ENCODE measurements at places on chromosomes 4 and X.

DNA sequence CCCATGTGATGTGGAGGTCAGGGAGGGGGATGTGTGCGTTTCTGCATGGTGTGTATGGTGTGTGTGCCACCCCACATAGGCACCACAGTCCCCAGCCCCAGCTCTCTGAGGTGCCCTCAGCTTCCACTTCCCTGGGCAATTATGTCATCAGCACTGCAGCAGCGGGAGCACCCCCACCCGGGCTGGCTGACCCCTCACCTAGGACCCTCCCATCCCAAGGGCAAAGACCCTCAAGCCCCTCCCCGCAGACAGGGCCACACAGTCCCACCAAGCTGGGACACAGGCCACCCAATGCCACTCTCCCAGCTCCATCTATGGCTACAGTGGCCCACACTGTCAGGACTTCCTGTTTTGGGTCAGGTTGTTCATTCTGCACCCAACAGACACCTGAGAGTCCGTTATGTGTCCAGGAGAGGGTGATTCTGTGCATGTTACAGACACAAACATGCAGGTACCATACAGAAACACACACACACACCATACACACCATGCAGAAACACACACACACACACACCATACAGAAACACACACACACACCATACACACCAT, 75.2 kb downstream of the JAKMIP1 start:
- DNase-seq, result no peak

GRCh38 chr4:20391198-20391597, 139.5 kb downstream of the SLIT2 start:
- no peak for DNase-seq

DNA sequence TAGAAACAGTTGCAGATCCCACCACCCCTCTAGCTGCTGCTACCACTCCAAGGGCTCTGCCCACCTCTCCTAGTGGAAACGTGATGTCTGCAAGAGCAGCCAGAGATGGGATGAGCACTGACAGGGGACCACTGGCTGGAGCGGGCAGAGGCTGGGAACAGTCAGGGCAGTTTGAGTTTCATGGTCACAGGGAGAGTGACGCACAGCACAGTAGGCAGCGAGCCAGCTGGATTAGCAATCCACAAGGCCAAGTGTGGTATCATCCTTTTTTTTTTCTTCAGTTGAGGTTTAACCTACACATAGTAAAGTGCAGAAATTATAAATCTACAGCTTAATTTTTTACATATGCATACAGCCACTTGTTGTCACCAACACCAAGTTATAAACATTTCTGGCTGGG, 6.4 kb upstream of the SCML2 start:
- DNase-seq, result no peak

GRCh38 chrX:24480400-24480865, 15.3 kb downstream of the PDK3 start:
- DNase-seq, result no peak

DNA sequence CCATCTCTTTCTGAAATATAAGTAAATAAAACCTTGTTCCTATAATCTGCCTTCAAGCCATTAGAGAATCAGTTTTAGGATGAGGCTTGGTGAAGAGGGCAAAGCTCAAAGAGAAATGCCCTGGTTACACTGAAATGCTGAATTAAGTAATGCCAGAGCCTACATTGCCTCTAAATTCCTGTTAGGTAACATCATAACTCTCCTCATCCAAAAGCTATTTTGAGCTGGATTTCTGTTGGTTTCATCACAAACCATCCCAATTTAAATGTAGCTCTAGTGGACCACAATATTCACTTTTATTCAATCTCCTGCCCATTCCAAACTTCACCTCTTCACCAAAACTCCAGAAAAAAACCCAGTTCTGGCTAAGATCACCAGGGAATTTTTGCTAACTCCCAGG, 1319.7 kb upstream of the TENM3 start:
- no peak for DNase-seq

GRCh38 chr4:71663780-71664179, 120.1 kb downstream of the GC start:
- peak; percentile 72 for DNase-seq

- DNase-seq, result no peak
These were observed 106.3 kb downstream of the REPS2 start for GRCh38 chrX:17052793-17053192.

DNA sequence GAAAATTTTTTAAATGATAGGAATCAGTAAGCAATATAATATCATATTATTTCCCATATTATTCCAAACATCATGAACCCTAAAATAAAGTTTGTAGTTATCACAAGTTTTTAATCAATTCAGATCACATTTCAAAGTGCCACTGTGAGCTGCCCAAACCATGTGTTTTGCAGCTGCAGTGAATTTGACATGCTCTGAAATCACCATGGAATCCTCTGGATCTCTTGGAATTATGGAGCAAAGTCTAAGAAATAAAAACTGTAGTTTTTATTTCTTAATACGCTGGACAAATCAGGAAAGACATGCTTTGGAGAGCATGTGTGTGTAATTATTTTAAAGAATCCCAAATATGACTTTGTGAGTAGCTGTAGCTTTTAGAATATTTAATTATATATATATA, 262.7 kb downstream of the ANKRD50 start:
- DNase-seq, result no peak

DNA sequence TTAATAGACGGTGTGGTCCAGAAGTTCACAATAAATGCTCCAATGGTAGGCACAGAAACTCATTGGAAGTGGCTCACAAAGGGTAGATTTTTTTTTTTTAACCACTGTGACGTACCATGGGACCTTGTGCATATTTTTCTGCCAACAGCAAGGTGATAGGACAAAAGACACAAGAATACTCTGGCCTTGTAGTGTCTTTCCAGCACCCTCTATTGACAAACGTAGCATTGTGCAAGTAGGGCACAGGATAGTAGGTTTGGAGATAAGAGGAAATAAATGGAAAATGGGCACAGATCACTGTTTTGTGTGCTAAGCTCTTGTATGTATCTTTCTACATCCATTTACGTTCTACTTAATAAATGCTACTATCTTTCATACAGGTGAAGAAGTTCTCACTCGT, 2054.9 kb downstream of the PCDH7 start:
- DNase-seq, result no peak

DNA sequence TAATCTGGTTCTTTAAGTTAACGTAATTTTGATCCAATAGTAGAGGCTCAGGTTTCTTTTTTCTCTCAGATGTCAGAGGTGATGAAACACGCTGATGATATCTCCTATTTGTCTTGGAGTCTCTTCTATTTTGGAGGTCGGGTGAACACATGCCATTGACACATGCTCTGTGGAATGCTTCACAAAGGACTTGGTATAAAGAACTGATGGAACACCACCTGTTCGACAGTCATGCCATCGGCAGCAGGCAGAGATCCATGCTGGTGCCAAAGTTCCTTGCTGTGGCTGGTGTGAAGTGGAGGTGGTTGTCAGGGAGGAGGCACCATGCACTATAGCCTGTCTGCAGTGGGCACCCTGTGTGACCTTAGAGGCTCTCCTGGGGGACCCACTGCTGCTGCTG, 94.9 kb downstream of the ATP8A1 start:
- DNase-seq, result no peak

DNA sequence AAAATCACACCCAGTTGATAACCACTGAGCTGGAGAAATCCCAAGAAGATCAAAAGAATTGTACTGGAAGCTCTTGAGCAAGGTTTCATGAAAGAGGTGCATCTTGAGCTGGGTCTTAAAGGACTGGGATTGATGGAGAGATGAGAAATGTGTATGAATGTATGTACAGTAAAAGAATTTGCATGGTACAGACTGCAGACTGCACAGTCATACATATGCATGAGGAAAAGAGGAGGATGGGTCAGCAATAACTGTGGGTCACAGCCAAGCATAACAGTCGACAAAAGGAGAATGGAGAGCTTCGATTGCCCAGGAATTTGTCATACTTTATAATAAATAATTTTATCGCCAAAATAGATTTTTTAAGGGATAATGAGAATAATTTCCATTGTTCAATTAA, 4.8 kb upstream of the RELL1 start:
- DNase-seq, result no peak

- DNase-seq, result no peak
These were observed 255.4 kb downstream of the NKX6-1 start for GRCh38 chr4:84243685-84244084.

- peak; percentile 65 for DNase-seq
These were observed 153.9 kb downstream of the KDR start for GRCh38 chr4:54971474-54971950.

- no peak for DNase-seq
These were observed 17.7 kb upstream of the SLC7A11 start for GRCh38 chr4:138259824-138260223.

DNA sequence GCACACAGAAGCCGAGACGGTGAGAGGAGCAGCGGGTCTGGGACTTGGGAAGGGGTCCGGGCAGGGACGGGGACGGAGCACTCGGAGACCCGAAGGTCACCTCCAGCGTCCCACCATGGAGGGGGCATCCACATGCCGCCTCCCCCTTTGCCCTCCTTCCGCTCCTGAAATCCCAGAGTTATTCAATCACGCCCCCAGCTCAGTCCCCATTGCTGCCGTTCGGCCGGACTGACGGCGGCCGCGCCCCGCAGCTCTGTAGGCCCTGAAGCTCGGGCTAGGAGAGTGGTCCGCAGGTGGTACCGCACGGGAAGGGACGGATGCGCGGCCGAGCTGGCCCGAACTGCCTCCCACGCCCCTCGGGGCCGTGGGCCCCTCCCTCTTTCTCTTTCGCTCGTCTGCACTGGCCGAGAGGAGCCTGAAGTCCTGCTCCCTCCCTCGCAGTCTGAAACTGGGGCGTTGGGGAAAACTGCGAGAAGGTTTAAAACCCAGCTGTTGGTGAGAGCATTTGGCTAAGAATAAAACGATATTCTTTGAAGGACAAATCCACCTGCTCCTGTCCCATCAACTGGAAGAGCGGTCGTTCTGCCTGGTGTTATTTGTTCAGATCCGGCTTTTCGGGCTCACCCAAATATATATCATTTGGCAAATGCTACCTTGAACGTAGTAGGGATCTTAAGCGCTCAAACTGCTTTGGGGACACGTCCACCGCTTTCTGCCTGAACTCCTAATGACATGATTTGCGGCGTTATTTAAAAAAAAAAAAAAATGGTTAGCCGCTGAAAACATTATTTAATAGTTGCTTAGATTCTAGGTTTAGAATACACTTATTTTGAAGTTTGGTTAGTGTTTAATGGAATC, 719 bp downstream of the USO1 start:
- DNase-seq, result peak; percentile 85

DNA sequence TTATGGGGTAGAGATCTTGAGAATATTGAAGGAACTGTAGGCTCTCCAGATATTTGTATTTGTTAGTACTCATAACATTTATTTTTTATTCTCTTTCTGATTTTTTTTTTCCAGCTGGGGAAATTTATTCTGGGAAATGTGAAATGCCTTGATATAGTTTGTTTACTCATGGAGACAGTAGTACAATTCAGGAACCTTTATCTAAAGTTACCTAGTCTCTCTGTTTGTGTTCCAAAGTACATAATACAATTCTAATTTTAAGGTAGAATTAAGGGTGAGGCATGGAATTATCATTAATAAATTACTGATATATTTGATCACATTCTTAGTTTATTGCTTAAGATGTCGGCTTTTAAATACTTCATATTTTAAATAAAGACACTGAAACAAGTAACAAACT, 114.0 kb downstream of the RS1 start:
- no peak for DNase-seq

GRCh38 chr4:125572601-125573000, 257.8 kb downstream of the FAT4 start:
- no peak for DNase-seq

DNA sequence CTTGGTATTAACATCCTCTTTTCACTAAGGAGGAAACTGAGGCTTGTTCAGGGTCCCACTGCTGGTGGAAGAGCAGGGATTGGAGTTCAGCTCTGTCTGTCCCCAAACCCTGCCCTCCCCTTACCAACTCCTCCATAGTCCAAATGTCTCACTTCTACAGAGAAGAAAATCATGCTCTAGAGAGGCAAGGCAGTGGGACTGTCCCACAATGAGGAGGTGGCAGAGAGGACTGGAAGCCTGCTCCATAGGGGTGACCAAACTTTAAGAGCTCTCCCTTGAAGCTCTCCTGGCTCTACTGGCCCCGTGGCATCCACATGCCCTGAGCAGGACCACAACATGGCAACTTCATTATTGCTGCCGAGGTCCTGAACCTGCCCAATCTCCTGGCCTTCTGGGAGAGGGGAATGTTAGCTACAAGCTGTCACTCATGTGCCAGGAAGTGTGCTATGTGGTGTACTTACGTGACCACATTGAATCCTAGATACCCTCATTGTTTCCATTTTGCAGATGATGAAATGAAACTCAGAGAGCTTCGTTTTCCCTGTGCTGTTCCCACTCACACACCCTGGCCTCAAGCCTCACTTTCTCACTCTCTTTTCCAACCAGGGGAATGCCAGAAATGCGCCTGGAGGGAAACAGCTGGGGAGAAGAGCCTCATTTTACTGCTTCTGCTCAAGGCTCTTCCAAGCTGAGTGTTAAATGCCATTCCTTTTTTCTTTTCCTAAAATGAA, 71.5 kb downstream of the ANAPC4 start:
- DNase-seq, result no peak

DNA sequence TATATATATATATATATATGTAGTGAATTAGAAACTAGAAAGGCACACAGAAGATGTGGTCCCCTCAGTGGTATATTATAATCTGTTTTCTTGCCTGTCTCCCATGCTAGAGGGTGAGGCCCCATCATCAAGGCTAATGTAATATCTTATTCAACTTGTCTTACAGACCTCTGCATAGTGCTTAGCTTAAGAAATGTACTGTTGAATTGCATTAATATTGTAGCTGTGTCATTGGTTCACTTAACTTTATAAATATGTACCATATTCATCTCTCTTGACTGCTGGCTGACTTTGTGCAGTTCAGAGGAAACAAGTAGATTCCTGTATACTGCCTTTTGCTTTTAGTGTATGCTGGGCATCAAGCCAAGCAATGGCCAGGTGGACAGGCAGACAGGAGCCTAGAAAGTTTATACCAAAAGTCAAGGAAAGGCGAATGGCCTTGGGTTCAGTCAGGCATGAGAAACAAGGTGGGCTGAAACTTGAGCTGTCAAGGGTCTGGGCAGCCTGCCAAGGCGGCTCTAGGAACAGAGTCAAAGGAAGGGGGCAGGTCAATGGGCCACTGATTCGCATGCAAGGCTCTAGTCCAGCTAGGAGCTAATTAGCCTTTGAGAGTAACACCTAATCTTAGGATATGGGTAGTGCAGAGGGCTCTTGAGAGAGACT, 78.8 kb upstream of the LEF1 start:
- peak; percentile 8 for DNase-seq

GRCh38 chr4:26076000-26076587, 162.1 kb downstream of the SMIM20 start:
- no peak for DNase-seq

DNA sequence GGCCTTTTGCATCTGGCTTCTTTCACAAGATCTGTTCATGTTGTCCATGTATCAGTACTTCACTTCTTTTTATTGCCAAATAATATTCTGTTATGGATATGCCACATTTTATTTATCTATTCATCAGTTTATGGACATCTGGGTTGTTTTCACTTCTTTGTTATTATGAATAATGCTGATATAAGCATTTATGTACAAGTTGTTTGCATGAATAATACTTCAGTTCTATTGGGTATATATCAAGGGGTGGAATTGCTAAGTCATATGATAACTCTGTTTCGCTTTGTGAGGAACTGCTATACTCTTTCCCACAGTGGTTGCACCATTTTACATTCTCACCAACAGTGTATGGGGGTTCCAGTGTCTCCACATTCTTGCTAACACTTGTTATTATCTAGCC, 190.4 kb downstream of the RBMX2 start:
- no peak for DNase-seq

GRCh38 chrX:71367396-71367795, 1.2 kb downstream of the TAF1 start:
- DNase-seq, result no peak

Data from MM.1S (cell line).